ENCODE measurements at places on chromosomes 4 and X.

- DNase-seq: no peak
Measured at GRCh38 chr4:160819791-160820190, 1344.0 kb downstream of the FSTL5 start.

GRCh38 chrX:26651755-26652154 lies 435.8 kb downstream of the MAGEB5 start:
- no peak for DNase-seq

DNA sequence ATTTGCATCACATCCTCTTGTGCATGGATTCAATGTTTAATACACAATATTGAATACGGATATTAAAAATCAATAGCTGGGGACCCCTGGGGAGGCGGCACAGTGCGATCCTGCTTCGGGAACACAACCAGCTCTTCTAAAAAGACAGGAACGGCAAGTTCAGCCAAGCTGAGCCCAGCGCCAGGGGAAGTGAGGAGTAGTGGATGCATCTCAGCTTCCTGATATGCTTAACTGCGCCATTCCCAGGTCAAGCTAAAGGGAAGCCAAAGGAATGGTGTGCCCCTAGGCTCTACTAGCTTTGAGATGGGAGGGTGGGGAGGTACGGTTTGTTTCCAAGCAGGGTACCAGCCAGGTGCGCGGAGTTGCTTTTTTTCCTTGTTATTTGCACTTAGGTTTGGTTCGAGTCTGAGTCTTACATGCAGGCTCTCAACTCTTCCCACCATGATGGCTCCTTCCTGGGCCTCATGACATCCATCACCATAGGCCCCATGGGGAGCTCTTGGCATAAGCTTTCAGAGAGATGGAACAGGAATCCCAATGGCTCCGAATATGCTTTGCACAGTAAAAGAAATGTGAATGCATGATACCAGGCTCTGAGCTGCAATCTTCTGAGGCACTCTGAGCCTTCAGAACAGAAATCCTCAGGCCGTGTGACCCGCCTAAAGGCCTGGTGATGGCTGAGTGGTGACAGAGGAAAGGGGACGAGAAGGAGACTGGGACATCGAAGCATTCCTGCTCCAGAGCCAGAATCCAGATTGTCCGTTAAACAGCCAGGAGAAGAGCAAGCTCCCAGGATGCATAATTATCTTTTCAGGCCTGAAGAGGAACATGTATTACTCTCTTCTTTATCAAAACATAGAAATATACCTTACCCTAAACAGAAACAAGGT lies 51.8 kb upstream of the BCOR start:
- no peak for DNase-seq

- peak; percentile 19 for DNase-seq
Measured at GRCh38 chrX:149948016-149948415, 9.7 kb upstream of the EOLA2 start.

- DNase-seq: peak; percentile 30
Measured at GRCh38 chr4:32858971-32859370, 2138.8 kb downstream of the PCDH7 start.

- DNase-seq: peak; percentile 79
Measured at GRCh38 chr4:168604496-168605373, 107.9 kb downstream of the PALLD start.

DNA sequence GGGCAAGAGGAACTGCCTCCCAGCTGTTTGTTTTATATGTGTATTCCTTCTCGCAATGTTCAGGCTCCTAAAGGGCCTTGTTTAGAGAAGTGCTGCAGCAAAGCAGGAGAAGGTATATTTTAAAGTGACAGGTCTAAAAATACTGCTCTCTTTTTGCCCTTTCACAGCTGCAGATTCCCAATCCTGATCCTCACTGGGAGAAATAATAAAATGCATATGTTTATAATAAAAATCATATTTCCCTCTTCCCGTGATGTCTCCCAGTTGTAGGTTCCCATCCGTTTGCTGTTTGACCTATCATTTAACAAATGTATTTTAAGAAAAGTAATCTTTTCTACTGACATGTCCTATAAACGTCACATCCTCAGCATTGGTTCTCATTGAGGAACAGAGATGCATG lies 62.7 kb upstream of the GPC4 start:
- DNase-seq: no peak

DNA sequence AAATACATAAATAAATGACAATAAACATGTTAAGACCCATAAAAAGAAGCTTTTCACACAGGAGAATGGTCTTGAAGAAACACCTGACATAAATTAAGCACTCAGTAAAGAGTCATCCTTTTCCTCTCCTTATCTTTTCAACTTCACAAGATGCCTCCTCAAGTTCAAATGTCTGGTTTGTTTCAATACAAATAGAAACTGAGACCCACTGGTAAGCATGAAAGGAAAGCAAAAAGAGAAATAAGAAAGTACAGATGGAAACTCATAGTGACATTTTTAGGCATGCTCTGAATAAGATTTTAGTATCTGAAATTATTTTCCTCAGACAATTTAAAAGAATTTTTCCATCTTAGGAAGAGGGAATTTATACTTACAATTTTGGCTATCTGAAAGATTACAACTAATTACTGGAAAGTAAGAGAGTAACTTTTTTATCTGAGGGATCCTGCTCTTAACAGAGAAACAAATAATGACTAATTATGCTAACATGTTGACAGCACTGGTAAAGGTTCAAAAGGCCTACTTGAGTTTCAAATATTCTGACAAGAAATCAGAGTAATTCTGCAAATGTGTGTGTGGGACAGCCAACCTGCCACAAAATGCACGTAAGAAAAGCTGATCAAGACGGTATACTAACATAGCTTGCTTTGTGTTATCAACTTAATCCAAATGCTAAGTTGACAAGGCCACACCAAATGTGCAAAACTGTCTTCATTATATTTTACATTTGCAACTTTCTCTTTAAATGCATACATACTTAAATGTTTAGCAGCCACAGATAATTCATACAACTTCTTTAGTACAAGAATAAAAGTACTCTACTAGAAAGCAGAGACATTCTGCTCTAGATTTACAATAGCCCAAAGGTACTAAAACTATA lies 113.0 kb downstream of the IQCM start:
- DNase-seq: no peak

- DNase-seq: no peak
Measured at GRCh38 chrX:112846187-112846586, 5.6 kb upstream of the AMOT start.

- DNase-seq: no peak
Measured at GRCh38 chr4:113358784-113359183, 309.3 kb downstream of the ANK2 start.

DNA sequence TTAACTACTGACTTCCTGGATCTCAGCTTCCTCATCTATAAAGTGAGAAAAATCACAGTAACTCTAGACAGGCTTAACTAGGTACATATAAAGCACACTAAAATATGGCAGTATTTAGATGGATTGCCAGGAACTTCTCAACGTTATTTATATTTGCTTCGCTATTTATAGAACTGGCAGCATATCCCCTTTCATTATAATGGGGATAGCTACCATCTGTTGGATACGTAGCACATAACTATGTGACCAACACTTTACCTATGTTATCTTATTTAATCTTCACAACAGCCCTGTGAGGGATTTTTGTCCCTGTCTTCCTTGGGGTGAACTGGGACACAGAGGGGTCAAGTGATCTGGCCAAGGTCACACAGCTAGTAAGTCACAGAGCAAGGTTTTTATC lies 64.6 kb downstream of the ENPEP start:
- DNase-seq: no peak

DNA sequence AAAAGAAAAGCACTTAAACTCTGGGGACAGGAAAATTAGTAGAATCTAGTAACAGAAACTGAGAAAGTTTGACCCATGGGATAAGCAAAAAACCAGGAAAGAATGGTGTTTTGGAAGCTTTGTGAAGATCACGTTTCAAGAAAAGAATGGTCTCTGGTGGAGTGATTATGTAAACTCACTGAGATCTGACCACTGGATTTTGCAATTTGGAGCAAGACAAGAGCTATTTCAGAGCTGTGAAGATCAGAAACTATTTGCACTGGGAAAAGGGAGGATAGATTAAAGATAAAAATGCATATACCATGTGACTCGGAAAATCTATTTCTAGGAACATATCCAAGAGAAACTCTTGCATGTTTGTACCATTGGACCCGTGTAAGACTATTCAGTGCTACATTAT lies 4.3 kb downstream of the TMPRSS11D start:
- no peak for DNase-seq

DNA sequence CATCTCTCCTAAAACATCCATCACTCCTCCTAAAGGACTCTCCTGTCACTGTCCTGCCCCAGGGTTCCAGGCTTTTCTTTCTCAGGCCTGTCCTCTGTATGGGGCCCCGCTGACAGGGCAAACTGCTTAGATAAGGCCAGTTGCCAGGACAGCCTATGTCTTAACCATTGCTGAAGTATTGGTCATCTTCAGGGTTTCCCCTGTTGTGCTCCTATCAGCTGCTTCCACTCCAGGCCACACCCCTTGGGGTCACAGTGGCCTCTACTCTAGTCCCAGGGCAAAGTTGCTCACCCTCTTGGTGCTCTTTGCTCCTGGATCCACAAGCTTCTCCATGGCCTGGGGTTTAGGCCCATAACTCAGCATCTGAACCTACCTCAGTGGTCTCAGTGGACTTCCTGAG lies 138.0 kb upstream of the PJA1 start:
- no peak for DNase-seq

DNA sequence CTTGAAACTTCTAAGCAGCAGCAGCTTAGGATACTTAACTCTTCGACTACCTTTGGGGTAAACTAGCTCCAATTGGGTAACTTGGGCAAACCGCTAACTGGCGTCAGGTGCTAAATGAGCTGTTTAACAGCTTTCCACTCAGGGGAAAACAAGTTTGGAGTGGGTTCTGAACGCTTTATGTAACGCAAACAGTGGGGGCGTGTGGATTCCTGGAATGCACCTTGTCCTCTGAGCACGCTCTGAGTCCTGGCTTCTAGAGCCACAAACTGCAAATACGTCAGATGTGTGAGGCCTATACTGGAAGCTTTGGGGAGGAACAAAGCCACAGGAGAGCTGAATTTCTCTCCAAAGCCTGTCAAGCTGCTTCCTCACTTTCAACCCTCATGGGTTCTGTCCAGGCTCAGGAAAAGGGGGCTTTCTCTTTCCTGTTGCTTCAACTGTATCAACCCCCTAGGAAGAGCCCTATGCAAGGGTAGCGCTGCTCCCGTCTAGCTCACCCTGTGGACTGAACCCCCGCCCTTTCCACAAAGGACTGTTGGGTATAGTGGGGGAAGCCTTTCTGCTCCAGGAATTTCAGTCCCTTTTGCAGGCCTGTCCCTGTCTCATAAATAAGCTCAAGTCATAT lies 4.5 kb upstream of the WDR1 start:
- no peak for DNase-seq

- no peak for DNase-seq
Measured at GRCh38 chr4:141311246-141312204, 90.8 kb downstream of the ZNF330 start.

DNA sequence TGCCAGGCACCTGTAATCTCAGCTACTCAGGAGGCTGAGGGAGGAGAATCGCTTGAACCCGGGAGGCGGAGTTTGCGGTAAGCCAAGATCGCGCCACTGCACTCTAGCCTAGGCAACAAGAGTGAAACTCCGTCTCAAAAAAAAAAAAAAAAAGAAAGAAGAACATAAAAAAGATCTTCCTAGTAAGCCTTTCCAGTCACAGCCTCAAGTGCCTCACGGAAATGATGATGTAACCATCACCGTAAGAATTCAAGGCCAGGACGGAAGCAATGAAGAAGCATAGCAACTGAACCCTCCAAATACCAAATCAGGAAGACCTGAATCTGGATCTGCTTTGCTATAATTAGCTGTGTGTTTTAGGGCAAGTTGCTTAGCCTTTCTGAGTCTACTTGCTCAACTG lies 28.8 kb downstream of the RBM47 start:
- no peak for DNase-seq

DNA sequence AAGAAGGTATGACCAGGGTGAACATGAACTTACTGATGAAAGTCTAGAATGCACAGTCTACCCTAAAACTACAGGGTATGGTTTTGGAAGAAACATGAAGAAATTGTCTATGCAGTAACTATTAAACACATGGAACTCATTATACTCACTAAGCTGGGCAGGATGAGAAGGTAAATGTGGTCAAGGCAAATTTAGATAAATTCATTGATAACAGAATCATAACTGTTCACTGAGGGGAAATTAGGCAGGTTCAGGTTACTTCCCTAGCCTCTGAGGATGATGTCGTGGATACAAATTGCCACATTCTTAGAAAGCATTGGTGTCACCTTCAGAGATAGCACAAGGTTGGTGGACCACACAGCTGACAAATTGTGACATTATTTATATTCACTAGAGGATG lies 40.4 kb upstream of the MID1IP1 start:
- DNase-seq: no peak

GRCh38 chr4:186587416-186588018 lies 32.1 kb upstream of the MTNR1A start:
- DNase-seq: no peak

- no peak for DNase-seq
Measured at GRCh38 chr4:88698519-88698918, 890 bp upstream of the NAP1L5 start.

DNA sequence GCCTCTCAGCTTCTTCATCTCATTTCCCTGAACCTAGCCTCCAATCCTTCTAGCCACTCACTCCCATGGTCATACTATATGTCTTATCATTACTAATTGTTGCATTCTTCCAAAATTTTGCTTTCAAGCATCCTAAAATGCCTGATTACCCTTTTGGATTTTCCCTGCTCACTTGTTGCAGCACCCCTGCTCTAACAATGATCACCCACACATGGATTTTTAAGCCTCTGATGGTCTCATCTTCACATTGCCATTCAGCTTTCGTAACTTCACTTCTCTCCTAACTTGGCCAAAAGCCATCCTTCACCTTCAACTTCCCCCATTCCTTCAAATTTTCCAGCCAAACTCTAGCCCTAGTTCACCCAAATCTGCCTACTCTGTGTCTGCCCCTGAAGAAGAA lies 33.8 kb upstream of the MGST2 start:
- DNase-seq: no peak

DNA sequence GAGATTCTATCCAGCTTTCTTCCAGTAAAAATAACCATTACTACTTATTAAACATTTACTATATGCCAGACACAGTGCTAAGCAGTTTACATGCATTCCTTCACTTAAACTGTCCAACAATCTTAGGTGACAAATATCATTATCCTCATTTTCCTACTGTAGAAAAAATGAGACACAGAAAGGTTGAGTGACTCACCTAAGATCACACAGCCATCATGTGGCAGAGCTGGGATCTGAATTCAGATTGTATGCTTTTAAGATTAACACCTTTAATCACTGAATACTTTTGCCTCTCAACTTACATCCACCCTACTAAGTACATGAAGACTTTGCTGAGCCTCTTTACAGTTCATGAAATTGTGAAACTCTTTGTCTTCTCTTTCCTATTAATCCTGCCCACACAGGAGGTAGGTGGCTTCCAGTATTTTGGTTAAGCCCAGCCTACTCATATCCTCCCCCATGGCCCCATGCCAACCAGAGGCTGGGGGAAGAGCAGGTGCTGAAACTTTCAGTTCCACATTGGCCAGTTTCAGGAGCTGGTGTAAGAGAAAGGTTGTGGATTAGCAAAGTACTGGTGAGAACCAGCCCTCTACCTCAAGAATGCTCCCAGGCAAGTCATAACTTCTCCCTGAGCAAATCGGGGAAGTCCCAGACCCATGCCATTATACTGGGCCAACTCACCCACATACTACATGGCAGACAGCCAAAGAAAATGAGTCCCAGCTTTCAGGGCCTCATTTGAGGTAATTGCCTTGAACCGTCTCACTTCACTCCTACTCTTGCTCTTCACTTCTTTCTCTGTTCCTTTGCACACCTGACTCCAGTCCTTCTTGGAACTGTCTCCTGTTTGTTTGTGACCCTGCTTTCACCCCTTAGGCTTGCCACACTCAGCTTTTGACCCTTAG lies 211.1 kb downstream of the GUCY2F start:
- peak; percentile 22 for DNase-seq

GRCh38 chrX:101605728-101606127 lies 12.1 kb downstream of the ARMCX6 start:
- DNase-seq: no peak

- no peak for DNase-seq
Measured at GRCh38 chrX:19774905-19775304, 112.5 kb downstream of the SH3KBP1 start.
